ENCODE measurements at places on chromosomes 16 and 17.

GRCh38 chr17:44069974-44070454 is 521 bp upstream of the G6PC3 start:
- no peak for DNase-seq

DNA sequence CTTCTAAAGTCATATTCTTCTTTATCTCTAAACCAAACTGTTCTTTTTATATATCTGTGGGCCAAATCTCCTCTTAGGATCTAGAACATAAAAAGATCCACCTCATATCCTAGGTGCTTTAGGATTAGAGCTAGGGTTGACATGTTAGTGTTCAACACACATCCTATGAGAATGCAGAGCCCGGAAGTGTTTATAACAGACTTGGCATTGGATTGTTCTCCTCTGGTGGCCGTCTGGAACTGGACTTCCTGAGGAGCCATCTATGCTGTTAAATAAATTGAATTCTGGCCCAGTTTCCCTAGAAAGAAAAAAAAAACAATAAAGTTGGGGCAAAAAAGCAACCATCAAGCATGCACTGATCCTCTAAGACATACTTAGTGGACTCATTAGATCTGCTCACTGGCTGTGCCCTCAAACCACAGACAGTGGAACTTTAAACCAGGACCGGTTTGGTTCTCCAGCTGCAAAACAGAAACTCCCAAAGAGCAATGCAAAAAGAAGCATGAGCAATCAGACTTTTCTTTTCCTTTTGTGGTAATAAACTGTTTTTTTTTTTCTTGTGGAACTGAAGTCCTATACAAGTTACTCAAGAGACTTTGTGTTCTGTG is 182.5 kb downstream of the ZNF18 start:
- no peak for DNase-seq

GRCh38 chr16:84940670-84941551 is 70.4 kb downstream of the ZDHHC7 start:
- DNase-seq = no peak

GRCh38 chr17:50272246-50272645 is 2.0 kb upstream of the TMEM92 start:
- no peak for DNase-seq

DNA sequence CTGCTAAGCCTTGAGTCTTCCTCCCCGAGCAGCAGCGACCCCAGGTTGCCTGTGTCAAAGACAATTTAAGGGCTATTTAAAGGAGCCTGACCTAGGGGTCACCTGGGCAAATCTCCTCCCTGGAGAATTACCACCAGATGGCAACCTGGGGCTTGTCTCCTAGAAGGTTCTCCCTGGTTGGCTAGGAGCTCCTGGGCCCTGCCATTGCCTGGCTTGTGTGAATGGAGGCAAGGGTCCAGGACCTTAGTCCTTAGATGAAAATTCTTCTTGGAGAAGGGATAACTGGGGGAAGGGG is 51.3 kb upstream of the TAC4 start:
- DNase-seq = no peak
